ENCODE measurements at places on chromosomes 12 and 14. TPM values are rescaled to one million over a fixed set of nuclear protein-coding genes. Genes with fewer than 3 reads are reported as not detected.

The ITGB7 gene
- 11.4 TPM for total RNA-seq

The DNAL1 gene
- 3.2 TPM for total RNA-seq

The EEA1 gene
- total RNA-seq: 3.4 TPM

The NOS1 gene
- not detected for total RNA-seq

The SLC6A15 gene
- not detected for total RNA-seq

The ARL1 gene
- 32.6 TPM for total RNA-seq

The GPR137C gene
- 0.65 TPM for total RNA-seq

The KRT72 gene
- not detected for total RNA-seq

The SLC25A47 gene
- 0.37 TPM for total RNA-seq

The IAPP gene
- not detected for total RNA-seq

The LGR5 gene
- 7.6 TPM for total RNA-seq

The RD3L gene
- not detected for total RNA-seq

The NTF3 gene
- total RNA-seq: not detected

The MTERF2 gene
- 5.7 TPM for total RNA-seq

The AMDHD1 gene
- 0.36 TPM for total RNA-seq

Measured in HT-29 (cell line).